ENCODE measurements at places on chromosomes 13 and 19. TPM values are rescaled to one million over a fixed set of nuclear protein-coding genes. Genes with fewer than 3 reads are reported as not detected.
A peak's percentile ranks its signal among the peaks of the same experiment; 100 is the strongest.

DNA sequence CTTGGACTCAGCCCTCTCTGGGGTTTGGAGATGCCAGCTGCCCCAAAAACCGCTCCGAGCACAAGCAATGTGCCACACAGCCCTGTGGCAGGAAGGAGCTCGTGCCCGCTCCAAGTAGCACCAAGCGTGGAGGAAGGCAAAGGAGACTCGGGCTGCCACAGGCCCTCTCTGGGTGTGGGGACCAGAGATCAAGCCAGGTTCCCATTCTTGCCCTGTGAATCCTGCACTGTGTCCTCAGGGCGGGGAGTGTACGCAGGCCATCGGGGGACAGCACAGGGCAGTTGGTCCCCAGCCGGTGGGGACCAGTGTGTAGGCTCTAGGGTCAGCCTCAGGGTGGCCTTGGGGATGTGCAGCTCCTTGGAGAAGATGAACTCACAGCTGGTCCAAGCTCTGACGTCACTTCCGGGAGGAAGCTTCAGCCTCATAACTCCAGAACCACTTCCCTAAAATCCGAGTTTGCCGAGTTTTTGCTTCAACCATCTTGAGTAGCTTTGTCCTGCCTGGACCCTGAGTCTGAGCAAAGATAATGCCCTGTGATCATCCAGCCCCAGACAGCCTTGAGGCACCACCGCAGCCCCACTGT, 9.3 kb upstream of the CPAMD8 start:
- DNase-seq, result no peak

Gene KLHL1
- 0.96 TPM for total RNA-seq

DNA sequence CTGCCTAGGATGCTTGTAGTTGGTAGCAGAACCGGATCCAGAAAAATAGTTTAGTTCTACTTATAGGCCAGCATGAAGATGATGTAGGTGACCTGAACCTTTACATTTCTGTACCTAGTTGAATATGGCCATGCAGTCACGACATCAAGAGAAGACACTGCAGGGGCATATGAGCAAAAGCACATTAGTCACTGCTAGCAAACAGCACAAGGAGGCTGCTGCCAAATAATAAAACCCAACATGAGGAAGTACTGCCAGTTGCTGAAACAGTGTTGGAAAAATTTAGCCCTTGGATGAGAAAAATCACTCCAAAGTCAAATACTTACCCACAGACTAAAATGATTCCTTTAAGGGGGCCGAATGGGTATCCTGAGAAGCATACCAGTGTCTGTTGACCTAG, 20.8 kb downstream of the ERICH6B start:
- no peak for DNase-seq

- DNase-seq, result no peak
Measured at GRCh38 chr13:24938966-24939365, 157.0 kb upstream of the PABPC3 start.

Gene WDR88
- total RNA-seq, result not detected

DNA sequence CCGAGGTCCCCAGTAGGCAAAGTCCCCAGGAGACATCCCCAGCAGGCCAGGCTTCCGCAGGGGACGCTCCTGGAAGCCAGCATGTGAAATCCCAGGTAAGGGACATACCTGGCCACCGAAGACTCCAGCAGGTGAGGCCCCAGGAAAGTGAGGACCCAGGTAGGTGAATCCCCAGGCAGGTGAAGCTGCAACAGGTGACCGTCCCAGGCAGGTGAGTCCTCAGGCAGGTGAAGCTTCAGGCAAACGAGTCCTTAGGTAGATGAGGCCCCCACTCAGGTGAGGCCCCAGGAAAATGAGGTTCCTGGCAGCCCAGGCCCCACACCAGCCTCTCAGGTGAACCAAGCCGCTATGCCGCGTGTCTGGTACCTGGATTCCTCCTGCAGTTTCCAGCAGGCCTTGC, 8.3 kb downstream of the FUT6 start:
- DNase-seq, result no peak

DNA sequence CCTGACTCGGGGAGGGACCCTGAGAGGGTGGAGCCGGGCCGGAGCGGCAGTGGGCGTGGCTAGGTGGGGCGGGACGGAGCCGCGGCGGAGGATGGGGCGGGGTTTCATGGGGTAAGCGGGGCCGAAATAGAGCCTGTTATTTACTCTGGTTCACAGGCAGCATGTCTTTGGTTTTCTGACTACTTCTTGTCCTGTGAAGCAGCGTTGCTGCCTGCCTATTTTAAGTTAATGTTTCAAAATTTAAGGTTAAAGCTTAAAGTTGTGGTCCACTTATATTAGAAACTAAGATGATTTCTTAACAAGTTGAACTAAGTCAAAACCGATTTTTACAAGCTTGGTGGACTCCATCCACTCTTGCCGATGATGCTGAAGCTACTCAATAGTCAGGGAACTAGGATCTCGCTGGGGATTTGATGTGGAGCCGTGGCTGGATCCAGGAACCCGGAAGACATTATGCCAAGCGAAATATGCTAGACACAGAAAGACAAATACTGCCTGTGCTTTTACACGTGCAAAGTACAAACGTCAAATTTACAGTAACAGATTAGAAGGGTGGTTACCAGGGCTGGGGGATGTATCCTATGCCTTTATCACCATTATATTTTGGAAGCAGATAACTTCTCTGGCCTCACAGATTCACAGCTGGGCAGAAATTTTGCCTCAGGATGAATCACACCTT, 433 bp upstream of the ZNF616 start:
- DNase-seq, result no peak

GRCh38 chr19:6275170-6275744, 4.5 kb downstream of the MLLT1 start:
- DNase-seq, result no peak

GRCh38 chr13:43303033-43303729, 279.8 kb downstream of the DNAJC15 start:
- DNase-seq, result peak; percentile 83

- DNase-seq, result no peak
Measured at GRCh38 chr13:98632961-98633360, 56.1 kb upstream of the STK24 start.

Gene C13orf42
- total RNA-seq, result not detected

DNA sequence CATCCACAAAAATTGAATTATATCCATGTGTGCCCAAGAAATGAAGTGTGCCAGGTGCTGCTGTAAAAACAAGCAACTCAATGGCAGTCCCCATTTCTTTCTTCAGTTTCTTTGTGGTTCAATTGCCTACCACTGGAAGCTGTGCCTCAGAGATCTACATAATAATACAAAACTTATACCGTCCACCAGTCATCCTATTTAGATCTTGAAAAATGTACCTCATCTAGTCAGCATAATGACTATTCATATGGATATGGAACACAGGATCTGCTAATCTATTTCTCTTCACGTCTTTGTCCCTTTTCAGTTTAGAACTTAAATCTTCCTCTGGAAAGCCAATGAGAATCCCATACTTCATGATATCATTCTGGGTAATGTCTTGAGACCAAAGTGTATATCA, 648.5 kb downstream of the PCDH9 start:
- DNase-seq, result no peak

DNA sequence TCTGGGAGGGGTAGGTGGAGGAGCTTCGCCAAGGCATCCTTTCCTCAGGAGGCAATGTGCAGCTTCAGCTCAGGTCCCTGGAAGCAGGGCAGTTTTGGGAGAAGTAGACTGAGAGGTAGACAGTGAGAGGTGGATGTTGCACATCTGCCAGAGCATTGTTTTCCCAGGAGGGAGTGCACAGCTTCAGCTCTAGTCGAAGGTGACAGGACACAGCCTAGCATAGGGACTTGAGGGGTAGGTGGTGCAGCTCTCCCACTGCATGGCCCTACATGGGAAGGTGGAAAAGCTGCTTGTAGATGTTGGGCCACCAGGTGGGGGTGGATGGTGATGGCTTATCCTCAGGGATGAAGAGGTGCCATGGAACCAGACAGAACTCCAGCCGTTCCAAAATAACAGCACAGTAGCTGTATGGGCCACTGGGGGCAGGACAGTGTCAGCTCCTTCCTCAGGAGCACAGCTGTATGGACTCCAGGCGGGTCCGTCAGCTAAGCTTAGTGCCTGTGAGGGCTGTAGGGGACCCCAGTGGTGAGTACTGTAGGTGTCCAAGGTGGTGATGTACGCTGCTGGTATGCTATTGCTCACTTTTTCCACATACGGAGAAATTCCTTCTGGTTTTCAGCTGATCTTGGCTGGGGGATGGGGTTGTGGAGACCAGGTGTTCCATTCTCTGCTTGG, 17.4 kb upstream of the ZNF543 start:
- no peak for DNase-seq

DNA sequence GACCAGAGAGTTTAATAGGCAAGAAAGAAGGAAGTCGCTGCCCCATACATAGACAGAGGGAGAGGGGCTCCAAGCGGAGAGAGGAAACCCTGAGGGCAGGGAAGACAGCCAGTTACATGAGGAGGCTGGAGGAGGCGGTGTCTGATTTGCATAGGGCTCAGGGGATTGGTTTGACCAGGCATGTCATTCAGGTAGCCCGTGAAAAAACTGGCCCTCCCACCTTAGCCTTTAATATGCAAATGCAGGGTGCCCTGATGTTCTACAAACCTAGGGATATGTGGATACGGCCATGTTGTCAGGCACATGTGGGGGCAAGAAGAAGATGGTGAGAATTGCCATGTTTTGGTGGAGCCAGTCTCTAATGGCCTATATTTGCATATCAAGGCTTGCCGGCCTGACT, 1461.6 kb downstream of the PCDH9 start:
- no peak for DNase-seq

DNA sequence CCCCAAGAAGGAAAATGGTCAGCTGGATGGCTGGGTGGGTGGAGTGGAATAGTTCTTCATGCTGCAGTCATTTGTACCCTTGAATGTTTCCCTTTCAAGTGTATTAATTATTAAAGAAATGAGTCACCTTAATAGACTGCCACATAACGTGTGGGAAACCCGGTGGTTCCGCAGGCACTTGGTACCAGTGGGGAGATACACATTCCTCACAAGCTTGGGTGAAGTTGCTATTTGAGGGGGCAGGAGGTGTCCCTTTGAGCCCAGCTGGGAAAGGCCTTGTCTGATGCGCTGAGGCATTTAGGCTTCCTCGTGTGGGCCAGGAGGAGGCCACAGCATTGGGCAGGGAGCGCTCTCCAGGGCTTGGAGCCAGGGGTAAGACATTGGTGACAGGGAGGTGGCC, 57.7 kb downstream of the ATP8A2 start:
- DNase-seq, result no peak

Gene LYPD5
- 0.20 TPM for total RNA-seq

DNA sequence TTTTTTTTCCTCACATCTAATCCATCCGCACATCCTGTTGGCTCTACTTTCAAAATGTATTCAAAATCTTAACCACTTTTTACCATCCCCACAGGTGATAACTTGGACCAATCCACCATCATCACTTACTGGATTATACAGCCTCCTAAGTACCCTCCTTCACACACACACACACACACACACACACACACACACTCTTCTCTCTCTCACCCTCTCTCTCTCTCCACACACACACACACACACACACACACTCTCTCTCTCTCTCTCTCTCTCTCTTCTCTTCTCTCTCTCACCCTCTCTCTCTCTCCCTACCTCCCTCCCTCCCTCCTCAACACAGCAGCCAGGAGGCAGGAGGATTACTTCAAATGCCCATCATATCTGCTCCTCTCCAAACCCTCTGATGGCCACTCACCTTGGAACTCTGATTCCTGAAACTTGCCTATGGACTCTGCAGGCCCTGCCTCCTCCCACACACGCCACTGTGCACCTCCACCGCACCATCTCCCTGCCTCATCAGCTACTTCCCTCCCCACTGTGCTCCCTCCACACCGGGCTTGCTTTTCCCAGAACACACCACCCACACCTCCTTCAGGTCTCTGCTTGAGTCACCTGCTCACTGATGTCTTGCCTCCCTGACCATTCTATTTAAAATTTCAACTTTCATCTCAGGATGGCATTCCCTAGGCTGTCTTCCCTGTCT, 39.7 kb downstream of the RCBTB2 start:
- no peak for DNase-seq

Gene LIG1
- total RNA-seq, result 23.8 TPM

GRCh38 chr13:44379885-44380284, 6.3 kb downstream of the SERP2 start:
- DNase-seq, result peak; percentile 48

Gene ATP8A2
- total RNA-seq, result 2.1 TPM

GRCh38 chr19:3625996-3626472, 556 bp downstream of the CACTIN start:
- DNase-seq, result no peak

DNA sequence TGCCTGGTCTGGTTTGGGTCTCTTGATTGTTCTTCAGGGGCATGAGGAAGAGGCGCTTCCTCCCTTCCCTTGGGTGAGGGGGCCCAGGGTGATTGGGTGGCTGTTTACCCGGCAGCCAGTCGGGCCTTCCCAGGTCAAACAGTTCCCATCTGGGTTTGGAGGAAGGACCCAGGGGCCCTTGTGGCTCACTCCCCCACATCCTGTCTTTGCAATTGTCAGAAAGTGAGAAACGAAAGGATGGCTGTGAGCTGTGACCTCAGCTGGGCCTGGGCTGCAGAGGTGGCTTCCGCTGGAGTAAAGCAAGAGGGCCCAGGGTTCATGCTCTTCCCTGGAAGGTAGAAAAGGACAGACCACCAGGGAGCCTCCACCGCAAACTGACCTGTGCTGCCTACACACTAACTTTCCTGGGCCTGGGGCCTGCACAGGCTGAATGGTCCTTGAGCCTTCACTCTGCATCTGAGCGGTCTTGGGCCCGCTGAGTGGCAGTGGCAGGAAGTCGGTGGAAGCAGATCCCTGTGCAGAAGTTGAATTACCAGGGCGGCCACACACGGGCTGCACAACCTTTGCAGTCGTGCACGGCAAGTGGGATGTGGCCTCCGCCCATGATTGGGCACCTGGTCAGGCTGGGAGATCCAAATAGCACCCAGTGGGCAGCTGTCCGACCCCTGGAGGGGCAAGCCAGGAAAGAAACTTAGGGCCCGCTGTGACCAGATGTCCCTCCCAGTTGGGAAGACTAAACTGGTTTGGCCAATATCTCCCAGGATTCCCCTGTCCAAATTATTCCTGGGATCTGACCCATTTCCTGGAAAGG, 5.3 kb upstream of the CD79A start:
- no peak for DNase-seq

Gene SMIM44
- not detected for total RNA-seq

Gene STRN4
- 64.1 TPM for total RNA-seq

GRCh38 chr19:18385675-18386542, at the start of gene GDF15:
Gene GDF15, plus strand, starts transcription at chr19:18386158. Its CDS starts 32 bp downstream, at chr19:18386190.
- DNase-seq, result peak; percentile 92

Gene ZNF878
- total RNA-seq, result 0.77 TPM

DNA sequence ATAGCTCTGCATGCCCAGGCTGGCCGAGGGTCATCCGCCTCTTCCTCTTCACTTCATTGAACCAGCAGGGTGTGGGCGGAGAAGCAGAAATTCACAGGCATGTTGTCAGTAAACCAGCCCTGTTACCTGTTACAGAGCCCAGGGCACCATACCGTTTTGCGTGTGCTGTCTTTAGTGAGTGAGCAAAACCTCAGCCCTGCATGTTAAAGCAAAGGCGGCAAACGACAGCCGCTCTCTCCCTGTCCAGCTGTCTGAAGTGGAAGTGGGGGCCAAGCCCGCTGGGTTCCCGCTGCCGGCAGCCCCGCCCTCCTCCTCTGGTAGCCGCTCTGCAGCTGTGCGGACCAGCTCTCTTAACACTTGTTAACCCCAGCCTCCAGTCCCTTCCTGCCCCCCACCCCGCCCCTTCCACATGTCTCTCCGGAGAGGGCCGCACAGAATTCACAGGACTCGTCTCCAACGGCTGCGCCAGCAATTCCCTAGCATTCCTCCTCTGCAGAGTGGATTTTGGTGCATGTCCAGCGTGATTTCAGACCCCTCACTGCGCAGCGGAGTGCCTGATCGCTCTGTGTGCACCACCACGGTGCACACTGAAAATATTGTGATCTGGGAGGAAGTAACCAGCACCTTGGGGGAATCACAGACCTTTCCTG, 12.7 kb downstream of the KLHL26 start:
- peak; percentile 39 for DNase-seq

All from hepatocyte (in vitro differentiated cells).